GM18507 (cell line): ENCODE measurements at places on chromosomes 1 and 21.

GRCh38 chr1:9784508-9785133 is 39.1 kb downstream of the CLSTN1 start:
- DNase-seq, result peak; percentile 37

DNA sequence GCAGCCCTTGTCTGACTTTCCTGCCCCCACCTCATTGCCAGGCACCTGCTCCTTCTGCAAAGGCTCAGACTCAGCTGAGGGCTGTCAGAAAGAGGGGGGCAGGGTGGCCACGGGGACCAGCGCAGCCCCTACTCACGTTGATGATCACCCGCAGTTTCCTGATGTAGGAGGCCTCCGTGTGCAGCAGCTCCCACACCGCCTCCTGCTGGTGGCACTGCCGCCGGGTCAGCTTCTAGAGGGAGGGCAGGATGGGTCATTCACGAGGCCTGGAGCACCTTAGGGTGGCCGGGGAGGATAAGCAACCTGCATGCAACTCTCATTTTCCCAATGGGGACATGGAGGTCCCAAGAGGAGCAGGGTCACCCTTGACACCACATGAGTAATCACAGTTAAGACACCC is 6.4 kb upstream of the TNFRSF25 start:
- DNase-seq, result no peak

DNA sequence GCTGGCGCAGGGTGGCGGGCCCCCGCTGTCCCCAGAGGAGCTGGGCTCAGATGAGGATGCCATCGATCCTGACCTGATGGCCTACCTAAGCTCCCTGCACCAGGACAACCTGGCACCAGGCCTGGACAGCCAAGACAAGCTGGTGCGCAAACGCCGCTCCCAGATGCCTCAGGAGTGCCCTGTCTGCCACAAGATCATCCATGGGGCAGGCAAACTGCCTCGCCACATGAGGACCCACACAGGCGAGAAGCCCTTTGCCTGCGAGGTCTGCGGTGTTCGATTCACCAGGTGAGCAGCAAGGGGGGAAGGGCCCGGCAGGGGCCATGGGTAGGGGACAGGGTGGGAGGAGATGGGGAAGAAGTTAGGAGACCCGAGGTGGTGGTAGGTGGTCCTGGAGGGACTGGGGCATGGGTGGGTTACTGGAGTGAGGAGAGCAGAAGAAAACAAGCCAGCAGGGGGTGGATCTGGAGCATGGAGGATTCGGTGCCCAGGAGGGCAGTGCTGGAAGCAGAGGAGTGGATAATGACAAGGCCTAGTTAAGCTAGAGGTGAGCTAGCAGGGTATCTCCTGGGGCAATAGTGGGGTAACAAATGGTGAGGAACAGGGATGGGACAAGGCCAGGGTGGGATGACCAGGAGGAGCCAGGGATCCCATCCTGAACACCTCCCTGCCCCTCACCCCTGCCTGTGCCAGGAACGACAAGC is 13.1 kb downstream of the ZBTB7B start:
- no peak for DNase-seq

- no peak for DNase-seq
Observed at GRCh38 chr1:7885513-7886404, 32.9 kb upstream of the UTS2 start.

- DNase-seq, result no peak
Observed at GRCh38 chr1:187384504-187384903, 555.8 kb downstream of the PLA2G4A start.

DNA sequence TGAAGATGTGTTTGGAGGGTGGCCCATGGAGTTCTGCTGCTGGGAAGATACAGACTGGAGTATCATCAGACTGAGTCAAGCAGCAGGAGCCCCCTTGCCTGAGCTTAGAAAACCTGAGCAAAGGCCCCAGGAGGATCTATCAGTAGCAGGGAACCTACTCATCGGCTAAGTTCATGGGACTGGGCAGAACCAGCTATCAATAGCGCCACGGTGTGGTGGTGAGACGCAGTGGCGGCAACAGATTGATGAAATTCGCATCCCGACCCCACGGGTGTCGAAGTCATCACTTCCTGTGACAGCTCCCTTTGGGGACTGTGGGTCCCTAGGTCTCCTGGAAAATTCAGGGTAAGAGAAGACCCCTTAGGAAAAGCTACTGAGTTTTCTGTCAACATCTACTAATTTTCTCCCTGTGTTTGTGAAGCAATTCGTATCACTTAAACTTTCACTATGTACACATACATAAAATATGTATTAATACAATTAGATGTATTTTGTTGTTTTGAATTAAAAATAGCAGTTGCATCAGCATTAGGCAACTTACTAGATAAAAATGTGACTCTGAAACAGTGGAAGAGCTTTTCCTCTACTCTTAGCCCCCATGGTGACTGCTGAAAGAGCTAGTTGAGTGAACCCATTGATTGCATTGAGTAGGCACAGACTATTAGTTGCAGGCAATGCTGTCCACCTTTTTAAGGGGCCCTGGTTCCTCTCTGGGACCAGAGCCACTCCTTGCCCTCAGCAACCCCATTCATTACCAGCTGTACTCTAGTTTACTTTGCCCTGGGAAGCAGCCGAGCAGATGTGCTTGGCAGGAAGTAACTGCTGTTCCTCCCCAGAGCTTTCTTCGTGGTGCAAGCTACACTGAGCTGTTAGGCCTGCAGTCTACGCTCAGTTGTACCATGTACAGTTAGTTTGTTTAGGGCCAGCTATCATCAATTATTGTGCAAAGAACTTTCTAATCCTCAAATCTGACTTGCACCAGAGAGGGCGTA is 7.3 kb upstream of the CACNA1S start:
- peak; percentile 12 for DNase-seq

GRCh38 chr1:66012106-66012784 is 219.6 kb downstream of the PDE4B start:
- DNase-seq, result no peak

GRCh38 chr1:12591267-12591938 is 26.6 kb downstream of the DHRS3 start:
- DNase-seq, result no peak

DNA sequence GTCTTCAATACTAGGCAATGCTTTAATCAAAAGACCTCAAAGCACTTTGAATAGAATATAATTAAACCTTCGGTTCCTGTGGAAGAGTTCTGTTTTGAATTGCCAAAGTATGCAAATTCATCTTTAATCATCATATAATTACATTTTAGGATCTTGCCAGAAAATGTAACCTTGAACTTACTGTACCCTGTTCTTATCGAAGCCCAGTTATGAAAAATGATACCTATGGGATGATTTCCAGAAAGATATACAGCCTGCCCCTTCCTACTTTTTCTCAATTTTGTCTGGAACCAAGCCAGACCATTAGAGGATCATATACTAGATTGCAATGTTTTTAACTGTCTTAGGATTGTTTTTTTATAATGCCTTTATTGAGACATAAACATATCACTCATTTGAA is 34.0 kb upstream of the ZNF281 start:
- DNase-seq, result no peak

- DNase-seq, result no peak
Observed at GRCh38 chr1:113859478-113860175, 11.9 kb downstream of the PTPN22 start.

DNA sequence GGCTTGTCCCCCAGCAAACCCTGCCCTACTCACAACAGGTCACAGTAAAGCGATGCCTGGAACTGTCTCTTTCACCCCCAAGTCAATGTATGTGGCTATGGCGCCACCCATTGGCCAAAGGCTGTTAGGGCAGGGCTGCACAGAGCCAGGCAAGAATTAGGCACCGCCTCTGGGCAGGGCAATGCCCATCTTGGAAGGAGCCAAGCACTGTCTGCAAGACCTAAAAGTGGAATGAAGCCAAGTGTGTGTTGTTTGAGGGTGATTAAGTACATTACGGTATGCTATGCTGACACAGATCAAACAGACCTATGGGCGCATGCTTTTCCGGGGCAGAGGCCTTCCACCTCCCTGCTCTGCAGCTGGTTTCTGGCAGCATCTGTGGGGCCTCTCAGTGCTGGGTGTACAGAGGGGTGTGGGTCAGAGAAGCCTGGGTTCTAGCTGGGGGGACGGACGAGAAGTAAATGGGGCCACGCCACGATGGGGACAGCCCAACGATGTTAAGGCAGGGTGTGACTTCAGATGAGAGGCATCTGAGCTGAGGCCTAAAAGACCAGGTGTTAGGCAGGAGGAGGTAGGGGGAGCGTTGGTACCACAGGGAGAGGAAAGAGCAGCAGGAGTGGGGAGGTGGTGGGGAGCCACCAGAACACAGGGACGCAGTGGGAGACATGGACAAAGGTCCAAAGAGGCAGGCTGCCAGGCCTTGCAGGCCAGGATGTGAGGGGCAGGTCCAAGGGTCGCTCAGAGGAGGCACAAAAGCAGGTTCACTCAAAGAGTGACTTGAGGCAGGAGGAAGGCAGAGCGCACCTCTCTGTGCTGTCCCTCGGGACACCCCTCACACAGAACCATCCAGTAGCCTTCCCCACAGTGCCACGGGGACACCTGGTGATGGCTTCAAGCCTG is 49.8 kb downstream of the ACOT7 start:
- DNase-seq, result peak; percentile 42

DNA sequence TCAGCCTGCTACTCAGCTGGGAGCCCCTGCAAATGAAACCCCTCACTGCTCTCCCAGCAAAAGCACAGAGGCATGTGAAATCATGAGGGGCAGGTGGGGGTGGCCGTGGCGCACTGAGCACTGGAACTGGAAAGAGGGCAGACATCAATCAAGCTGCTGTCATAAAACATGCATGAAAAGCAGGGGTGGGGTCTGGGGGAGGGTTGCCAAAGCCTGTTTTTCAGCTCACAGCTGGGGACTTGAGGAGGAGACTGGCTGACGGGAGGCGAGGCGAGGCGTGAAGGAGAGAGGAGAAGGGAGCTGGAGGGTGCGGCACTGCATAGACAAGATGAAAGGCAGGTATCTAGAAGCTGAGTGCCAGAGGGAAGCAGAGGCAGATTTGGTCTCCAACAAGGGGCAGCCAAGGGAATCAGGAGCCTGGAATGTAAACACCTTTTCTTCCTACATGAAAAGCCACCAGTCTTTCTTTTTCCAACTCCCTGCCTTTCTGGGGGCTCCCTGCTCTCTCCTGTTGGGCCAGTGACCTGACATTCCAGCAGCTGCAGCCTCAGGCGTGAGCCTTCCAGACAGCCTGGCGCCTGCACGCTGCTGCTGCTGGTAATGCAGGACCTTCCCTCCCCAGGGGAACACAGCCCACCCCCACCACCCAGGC is 87.0 kb downstream of the NMNAT2 start:
- DNase-seq, result no peak

DNA sequence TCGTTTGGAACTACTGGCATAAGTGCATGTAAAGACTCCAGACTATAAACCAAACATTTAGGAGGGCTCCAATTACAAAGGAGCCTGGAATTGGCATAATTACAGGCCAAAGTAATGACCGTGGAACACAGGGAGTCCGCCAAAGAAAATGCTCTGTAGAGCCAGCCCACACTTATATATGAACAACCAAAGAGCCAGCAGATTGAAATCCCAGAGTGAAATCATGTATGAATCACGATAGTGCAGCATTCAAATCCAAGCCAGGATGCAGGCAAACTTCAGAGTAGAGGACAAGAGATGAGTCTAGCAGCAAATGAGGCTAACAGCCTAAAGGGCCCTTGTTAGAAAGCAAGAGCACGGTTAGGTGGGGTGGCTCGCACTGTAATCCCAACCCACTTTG is 13.1 kb downstream of the VPS26C start:
- no peak for DNase-seq
